ENCODE measurements at places on chromosomes 12 and 14. TPM values are rescaled to one million over a fixed set of nuclear protein-coding genes. Genes with fewer than 3 reads are reported as not detected.

PPP1R3E gene
- total RNA-seq = 11.5 TPM

SYCP3 gene
- not detected for total RNA-seq

NRIP2 gene
- 0.15 TPM for total RNA-seq

COX8C gene
- not detected for total RNA-seq

TMPRSS12 gene
- total RNA-seq = not detected

Measured in left lobe of liver (tissue), 2 donors.